ENCODE measurements at places on chromosomes 3 and 15.

GRCh38 chr15:27851858-27852210 is 247.3 kb downstream of the OCA2 start:
- DNase-seq, result no peak

DNA sequence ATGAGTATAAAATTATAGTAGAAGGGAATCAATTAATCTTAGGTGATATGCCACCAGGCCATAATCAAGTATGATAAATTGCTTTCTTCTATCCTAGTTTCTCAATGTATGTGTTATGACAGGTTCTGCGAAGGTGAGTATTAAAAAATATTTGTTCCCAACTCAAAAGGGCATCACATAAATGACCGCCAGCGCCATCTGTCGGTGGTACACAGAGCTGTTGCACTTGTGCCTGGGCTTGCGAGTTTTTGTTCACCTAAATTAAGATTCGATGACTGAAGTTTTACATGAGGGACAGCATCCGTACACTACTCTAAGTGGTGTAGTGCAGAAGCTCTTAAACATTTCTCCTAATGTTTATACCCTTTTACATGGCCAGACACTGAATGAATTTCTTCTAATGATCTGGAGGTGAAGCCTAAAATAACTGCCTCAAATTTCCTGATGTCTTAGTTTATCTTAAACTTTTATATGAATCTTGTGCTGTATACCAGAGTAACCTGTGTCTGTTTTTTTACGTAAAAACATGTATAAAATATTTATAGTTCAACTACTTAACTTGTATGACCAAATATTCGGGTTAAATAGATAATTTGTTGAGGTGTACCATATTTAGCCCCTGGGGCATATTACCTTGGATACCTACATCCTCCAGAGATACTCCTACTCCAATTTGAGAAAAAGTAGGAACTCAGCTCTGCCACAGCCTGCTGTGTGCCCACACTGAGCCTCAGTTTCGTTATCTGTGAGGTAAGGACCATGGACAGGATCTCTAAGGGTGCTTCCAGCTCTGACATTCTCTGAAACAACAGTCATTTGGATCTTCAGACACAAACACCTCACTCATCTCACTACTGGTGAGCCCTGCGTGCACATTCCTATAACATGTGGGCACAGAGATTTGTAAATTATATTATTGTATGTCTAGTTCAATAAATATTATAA is 365.6 kb downstream of the MAGI1 start:
- DNase-seq, result no peak

GRCh38 chr3:101944308-101944707 is 95.0 kb downstream of the NFKBIZ start:
- no peak for DNase-seq

- no peak for DNase-seq
Measured at GRCh38 chr3:132222868-132223538, 94.2 kb upstream of the ACP3 start.

DNA sequence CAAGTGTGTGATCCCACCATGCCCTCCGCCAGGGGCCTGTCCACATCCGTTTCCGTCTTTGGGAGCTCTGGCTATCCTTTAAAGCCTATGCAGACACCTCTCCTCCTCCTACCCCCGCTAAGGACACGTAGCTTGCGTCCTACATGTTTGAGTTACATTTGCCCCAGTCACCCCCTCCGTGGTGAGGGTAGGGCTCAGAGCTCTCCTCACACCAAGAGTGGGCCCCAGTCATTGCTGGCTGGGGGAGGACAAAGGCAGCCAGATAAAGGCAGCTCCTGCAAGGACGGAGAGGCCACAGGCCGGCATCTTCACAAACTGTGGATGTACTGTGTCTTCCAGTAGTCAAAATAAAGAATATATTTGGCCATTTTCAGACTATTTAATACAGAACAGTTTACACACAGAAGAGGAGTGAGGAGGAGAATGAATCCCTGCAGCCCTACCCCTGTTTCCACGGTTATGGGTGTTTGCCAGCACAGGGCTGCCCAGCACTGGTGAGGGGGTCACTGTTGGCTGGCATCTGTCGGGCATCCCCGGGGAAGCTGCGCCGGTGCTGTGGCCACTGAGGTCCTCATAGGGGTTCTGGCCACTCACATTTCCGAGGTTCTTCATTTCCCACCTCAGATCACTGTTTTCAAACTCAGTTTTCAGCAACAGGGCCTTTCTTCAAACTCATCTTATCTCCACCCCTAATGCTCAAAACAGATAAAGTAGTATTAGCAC is 118.7 kb downstream of the CHRNA7 start:
- DNase-seq, result no peak

DNA sequence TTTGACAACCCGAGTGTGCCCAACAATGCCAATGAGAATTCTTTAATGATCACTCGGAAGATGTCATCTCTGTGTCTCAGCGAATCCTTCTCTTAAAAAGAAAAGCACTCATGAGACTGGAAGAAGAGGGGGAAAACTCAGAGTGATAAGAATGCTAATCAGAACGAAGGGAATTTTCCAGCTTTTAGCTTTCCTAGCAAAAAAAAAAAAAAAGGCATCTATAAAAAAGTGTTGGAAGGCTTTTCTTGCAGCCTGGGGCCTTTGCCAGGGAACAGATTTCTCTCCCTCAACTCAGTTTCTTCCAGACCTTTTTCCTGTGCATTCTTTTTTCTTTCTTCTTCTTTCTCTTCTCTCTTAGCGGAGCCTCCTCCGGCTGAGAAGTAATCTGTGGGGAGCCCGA is 80.5 kb upstream of the NEO1 start:
- DNase-seq, result no peak

GRCh38 chr3:141063831-141064230 is 12.7 kb downstream of the SPSB4 start:
- no peak for DNase-seq

GRCh38 chr15:31083370-31083780 is 18.1 kb downstream of the TRPM1 start:
- no peak for DNase-seq

- no peak for DNase-seq
Measured at GRCh38 chr3:23758253-23758838, 47.4 kb upstream of the UBE2E1 start.

GRCh38 chr15:92336419-92336987 is 57.2 kb upstream of the ST8SIA2 start:
- DNase-seq, result no peak

DNA sequence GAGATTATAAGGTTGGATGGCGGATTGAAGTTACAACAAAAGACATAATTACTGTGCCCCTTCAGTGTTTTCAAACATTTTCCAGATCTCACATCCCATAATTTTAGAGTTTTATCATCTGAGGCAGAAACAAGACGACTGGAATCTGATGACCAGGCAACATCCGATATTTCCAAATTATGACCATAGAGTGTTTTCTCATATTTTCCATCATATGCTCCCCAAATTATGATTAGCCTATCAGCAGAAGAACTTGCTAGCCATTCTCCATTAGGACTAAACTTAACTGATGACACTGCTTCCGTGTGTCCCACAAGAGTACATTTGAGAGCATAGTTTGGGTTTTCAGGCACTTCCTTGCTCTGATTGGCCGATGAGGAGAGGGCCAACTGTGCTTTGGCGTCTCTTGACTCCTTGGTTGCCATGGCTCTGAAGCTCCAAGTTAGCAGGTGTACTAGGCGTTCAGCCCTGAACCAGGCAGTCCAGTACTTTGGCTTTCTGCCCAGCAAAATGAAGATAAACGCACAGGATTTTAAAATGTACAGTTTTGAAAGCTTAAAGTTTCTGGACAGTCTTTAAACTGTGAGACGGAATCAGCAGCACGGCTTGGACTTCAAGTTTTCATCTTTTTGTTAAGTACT is 638 bp downstream of the WDR5B start:
- peak; percentile 14 for DNase-seq

- DNase-seq, result no peak
Measured at GRCh38 chr3:41194701-41195100, 4.6 kb upstream of the CTNNB1 start.

DNA sequence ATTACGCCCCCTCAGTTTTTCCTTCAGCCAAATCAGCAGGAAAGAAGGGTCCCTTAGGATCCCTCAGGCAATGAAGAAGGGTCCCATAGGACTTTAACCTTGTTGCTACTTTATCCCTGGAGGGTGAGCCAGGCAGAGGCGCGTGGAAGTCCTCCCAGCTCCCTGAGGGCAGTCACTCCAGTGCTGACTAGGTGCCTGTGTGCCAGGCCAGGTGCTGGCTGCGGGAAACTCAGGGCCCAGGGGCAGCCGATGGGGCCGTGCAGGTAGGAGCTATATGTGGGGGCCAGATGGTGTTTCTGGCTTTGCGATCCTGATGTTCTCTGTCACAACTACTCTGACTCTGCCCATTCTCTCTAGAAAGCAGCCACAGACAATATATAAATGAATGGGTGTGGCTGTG is 42.8 kb upstream of the IQSEC1 start:
- no peak for DNase-seq

GRCh38 chr3:32136703-32137102 is 30.3 kb downstream of the GPD1L start:
- no peak for DNase-seq

GRCh38 chr3:42682301-42683070 is 2.9 kb upstream of the KLHL40 start:
- DNase-seq, result no peak

DNA sequence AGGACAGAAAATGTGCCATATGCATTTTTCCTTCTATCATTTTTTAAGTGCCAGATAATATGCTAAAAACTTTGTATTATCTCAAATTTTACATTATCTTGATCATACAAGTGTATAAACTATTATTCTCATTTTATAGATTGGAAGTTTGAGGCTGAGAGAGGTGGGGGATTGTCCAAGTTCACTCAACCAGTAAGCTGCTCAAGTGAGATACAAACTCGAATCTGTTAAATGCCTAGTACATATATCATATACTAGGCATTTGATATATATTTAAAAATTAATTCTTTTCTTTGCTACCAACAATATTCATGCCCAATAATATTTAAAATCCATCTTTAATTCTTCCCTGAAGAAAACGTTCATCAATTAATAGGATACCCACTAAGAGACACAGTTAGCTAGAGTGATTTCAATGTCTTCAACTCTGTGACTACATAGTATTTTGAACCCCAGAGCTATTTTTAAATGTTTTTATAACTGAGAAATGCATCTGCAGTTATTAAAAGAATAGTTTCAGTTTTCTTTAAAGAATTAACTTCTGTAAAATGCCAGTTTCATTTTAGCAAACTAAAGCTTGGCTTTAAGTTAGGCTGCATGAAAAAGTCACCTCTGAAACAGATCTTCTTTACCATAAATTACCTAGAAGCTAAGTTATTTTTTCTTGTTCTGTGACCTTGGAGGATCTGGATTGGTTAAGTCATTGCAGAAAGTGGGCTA is 40.4 kb downstream of the IQCB1 start:
- DNase-seq, result no peak

DNA sequence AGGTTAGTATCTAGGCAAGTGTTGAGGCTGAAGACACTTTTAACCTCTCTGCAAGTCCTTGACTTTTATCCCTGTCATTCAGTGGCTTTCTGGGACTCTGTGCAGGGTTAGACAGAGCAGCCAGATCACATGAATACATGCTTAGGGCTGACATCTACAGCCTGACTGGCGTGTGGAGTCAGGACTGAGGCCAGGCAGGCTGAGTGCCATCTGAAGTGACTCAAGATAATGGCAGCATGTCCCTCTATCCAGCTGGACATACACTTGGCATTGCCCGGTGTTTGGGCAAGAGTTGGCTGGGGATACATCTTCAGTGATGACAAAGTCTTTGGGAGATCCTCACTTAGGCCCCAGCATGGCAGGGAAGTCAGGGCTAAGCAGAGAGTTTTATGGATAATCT is 22.4 kb downstream of the DUOX2 start:
- DNase-seq, result no peak

GRCh38 chr3:52402101-52402521 is 42.8 kb downstream of the SEMA3G start:
- DNase-seq, result no peak

DNA sequence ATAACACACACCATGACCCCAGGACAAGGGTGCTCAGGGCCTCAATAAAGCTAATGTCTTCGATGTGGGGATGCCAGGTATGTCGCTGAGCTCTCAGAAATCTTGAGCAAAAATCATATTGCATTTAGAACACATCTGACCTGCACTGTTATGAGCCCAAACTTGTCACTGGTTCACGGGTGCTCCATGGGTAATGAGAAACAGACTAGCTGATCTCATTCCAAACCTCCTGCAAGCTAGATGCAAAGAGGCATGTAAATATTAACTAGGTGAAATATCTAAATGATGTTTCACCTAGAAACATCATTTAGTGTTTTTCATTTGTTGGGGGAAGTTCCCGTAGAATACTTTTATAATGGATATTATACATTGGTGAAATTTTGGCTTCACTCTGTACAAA is 549.4 kb downstream of the OCA2 start:
- no peak for DNase-seq

DNA sequence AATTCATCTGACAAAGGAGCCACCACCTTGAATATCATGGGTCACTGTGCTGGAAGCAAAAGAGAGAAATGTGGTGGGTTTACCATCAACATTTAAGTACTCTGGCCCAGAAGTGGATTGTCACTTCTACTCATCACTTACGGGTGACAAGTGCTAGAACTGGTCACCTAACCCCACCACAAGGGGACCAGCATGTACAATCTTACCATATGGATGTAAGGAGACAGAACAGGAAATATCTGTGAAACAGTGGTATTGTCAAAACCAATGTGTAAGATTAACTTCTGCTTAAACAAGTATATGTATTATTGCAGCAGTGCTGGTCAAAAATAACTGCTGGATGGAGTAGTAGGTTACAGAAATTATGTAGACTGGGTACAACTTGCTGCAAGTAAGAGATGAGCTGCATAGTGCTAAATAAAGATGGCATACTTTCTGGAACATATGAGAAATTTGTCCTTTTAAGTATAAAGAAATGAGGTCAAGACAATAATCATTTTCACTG is 171.8 kb downstream of the POTEB3 start:
- no peak for DNase-seq

DNA sequence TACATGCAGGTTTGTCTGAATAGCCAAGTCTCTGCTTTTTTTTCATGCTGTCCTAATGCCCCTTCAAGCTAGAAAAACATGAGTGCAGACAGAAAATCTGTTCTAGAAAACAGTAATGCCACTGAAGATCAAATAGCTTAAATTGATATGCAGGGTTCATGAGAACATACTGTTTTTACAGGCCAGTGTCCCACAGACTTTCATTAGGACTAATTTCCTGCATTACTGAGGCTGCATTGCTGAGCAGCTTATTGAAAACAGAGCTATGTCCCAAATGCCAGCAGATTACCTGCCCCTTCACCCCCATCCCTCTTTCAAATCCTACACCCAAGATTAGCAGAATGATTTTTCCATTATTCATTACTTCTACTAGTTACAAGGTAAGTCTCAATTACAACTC is 665 bp downstream of the TM4SF18 start:
- no peak for DNase-seq

- no peak for DNase-seq
Measured at GRCh38 chr15:56425976-56426375, 39.0 kb downstream of the MNS1 start.

Data from stimulated activated CD4-positive, alpha-beta T cell treated with anti-CD3 and anti-CD28 coated beads, Interleukin-12 subunit alpha, Interleukin-12 subunit beta, amount 100 ng/mL, for 4 hours (primary cell).